ENCODE measurements at places on chromosomes 2 and 18.

- DNase-seq, result no peak
These were observed 261.2 kb downstream of the SPAG16 start for GRCh38 chr2:213545481-213545880.

- DNase-seq, result no peak
These were observed at the start of gene LRP1B for GRCh38 chr2:142131010-142131669. LRP1B (minus strand) TSS chr2:142131016; CDS start chr2:142130729, 287 bp downstream.

DNA sequence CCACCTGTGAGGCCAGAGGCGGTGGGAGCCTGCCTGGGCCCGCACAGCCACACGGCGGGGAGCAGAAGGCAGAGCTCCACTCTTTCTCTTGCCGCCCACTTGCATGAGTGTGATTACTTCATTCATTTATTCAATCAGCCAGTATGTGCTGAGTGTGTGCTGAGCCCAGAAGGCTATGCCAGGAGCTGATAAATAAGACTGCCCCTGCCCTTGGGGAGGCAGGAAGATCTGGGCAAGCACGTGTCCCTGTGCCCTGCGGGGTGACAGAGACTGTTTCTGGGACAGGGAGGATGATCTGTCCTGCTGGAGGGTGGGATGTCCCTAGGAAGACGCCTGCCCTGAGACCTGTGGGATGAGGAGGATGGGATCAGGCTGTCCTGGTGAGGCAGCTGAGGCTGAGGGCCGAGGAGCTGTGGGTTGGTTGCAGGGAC is 250.8 kb downstream of the DYSF start:
- DNase-seq, result no peak

DNA sequence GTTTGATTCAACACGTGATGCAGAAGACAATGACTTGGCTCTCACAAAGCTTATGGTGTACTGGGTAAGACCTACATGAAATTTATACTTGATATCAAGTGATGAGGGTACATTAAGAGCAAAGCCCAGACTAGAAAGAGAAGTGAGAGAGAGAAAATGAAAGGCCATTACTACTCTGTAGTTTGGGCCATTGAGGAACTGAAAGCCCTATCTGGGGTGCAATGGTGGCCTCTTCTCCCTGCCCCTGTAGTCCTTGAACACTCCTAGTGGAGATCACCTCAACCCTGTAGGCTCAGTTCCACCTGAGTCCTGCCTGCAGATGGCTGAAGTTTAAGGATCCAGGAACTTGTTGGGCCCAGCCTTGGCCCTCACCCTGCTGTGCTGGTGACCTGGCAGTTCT is 569.8 kb upstream of the MEX3C start:
- DNase-seq, result no peak

DNA sequence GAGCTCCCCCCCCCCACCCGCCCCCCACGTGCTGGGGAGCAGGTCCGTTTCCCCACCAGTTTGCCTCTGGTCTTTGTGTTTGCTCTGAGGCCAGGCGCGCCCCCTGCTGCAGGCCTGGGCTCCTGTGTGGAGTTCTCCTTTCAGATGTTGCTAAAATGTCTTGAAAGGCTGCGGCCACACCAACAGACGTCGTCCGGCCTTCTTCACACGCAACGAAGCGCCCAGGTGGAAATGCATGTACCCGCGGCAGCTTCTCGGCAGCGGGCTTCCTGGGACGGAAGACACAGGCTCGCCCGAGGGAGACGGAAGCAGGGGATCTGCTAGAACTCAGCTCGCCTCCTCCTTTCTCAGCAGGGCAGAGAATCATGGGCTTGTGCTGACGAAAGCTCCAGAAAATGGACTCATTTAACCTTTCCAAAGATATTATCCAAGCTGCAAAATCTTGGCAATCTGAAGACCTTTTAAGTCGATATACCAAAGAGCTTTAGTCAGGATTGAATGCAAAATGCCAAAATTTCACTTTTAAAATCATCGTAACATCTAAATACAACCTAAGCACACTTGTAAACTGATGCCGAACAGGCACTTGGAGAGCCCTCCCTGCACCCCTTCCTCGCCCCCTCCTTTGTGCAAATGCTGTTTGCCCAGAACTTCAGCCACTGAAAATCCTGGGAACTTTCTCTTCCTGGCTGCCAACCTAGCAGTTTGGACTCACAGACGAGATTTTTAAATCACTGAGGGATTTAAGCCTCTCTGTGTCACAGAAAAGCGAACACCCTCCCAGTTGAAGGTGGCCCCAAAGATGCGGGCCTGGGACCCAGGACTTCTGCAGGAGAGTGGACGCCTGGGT is 125.5 kb upstream of the ZNF516 start:
- DNase-seq, result no peak

DNA sequence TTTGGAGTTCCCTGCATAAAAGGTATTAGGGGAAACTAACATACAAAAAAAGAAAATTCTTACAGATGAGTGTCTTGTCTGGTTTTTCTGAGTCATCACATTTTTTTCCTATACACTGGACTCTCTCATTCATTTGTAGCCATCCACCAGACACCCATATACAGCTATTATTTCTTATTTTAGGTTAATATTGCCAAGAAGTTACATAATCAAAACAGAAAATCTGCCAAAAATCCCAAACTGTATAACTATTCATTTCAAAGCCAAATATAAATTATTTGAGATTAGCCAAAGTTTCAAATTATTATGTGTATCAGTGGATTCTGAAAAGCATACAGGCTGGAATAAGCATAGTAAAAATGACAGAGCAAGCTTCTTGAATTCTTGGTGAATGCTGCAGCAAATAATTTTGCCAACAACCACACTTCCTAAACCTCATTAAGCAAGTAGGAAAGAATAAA is 191.2 kb downstream of the NCKAP5 start:
- no peak for DNase-seq

DNA sequence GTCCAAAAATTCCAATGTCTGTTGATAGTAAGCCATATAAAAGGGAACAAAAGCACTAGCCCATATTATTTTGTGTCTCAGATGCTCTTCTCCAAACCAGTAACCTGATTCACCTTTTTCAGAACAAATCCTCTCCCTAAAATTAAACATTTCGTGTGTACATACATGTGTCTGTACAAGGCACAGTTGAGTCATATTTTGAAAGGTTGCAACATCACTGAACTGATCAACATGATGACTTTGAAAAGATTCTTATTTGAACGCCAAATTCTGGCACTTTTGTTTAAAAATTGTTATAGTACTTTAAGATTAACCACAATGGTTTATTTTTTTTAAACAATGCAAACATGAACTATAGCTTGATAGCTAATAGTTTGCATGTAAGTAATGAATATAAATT is 102.5 kb downstream of the RIT2 start:
- no peak for DNase-seq

- DNase-seq, result no peak
These were observed 18.1 kb upstream of the RASGRP3 start for GRCh38 chr2:33458248-33458819.

- DNase-seq, result no peak
These were observed 78.5 kb downstream of the LRP1B start for GRCh38 chr2:142052220-142052863.

DNA sequence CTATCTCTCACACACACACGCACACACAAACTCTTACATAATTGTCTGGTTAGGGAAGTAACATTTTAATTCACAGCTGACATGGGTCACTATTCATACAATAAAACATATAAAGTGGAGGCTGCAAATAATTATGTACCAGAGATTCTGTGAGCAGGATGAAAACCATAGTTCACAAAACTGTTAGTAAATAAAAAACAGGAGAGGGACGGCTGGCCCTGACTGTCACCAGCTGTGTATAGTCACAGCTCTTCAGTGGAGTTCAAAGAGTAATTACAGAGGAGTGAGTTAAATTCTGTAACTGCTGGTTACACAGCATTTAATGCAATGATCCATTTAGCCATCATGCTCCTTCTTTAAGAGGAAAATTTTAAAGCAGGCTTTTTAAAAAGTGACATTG is 76.9 kb downstream of the NRXN1 start:
- DNase-seq, result no peak

- DNase-seq, result no peak
These were observed 621.8 kb downstream of the LRP1B start for GRCh38 chr2:141508806-141509595.

GRCh38 chr2:127101048-127101611 is 5.8 kb downstream of the BIN1 start:
- DNase-seq, result no peak

GRCh38 chr2:161283926-161284325 is 24.3 kb upstream of the PSMD14 start:
- DNase-seq, result no peak

- DNase-seq, result no peak
These were observed at the start of gene LCT for GRCh38 chr2:135836596-135837270. LCT (minus strand) TSS chr2:135837184; CDS start chr2:135837169, 15 bp downstream.

- no peak for DNase-seq
These were observed 27.3 kb downstream of the GKN2 start for GRCh38 chr2:68925295-68925896.

DNA sequence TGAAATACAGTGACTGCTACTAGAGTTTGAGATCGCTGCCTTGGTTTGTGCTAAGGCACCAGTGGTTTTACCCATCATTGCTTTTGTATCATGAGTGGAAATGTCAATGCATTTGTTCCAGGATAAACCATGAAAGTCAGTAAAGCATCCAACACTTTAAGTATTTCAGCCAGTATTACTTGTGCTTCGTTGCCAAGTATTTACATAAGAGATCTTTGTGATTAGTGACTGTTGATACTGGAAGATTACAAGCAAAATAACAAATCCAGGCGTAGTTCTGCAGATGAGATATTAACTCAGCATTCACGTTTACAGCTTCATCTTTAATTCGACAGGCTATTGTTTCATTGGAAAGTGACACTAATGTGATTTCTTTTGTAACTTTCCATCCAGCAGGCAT is 90.3 kb upstream of the B3GNT7 start:
- DNase-seq, result no peak

- DNase-seq, result no peak
These were observed 14.5 kb downstream of the AGPS start for GRCh38 chr2:177407031-177407430.

- DNase-seq, result no peak
These were observed 83.6 kb upstream of the CYP1B1 start for GRCh38 chr2:38159597-38159996.

- DNase-seq, result no peak
These were observed 630 bp upstream of the ZNF512 start for GRCh38 chr2:27582129-27582694.

- no peak for DNase-seq
These were observed 66.1 kb upstream of the SMAD7 start for GRCh38 chr18:49016648-49017539.

DNA sequence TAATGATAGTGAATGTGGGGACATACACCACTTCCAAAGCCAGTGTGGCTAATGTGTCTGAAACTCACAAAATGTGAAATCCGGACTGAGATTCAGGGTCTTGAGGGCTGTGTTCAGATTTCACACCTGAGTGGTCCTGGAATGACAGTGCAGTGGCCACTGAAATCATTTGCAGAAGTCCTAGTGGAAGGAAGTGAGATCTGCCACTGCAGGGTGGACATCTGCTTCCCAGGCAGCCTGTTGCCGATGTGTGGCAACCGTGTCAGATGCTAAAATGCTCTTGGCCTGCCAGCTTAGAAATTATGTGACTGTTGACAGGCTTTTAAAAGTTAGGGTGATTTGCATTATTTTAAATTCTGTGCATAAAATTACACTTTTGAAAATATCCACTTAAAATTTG is 77.8 kb upstream of the TMEM200C start:
- no peak for DNase-seq

- no peak for DNase-seq
These were observed 458.3 kb upstream of the SLC14A2 start for GRCh38 chr18:45156946-45157345.

GRCh38 chr18:35180455-35180854 is 60.4 kb upstream of the ZNF397 start:
- DNase-seq, result no peak

All from stimulated activated CD4-positive, alpha-beta T cell treated with anti-CD3 and anti-CD28 coated beads, TNF-alpha, amount 100 ng/mL, for 48 hours (primary cell).